ENCODE measurements at places on chromosomes 7 and 10. TPM values are rescaled to one million over a fixed set of nuclear protein-coding genes. Genes with fewer than 3 reads are reported as not detected.

DNA sequence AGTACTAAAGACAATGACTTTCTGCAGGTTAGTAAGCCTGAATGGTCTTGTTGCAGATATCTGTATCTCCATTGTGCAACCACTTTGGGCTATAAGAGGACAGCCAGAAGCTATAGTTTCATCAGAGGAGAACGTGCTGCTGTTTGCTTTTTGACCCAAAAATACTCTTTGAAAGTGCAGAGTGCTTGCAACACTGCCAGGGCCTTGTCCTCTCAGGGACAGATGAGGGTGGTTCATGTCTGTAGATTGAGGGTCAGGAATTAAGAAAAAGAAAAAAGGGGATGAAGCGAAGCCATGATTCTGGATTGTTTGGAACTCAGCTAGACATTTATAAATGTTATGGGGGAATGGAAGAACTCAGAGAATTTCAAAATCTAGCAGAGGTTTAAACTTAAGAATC, 212.5 kb downstream of the SEC23IP start:
- H3K36me3 ChIP-seq, result no peaks in the 10 kb centered on the region
- H3K27me3 ChIP-seq, result peaks cover 13% of the 10 kb centered on the region
- no peaks in the 10 kb centered on the region for H3K4me1 ChIP-seq
- no peak overlapping the region for H3K27ac ChIP-seq
- no peak overlapping the region for H3K4me3 ChIP-seq

GRCh38 chr10:14309593-14309992, 21.1 kb downstream of the FRMD4A start:
- DNase-seq, result no peak
- H3K36me3 ChIP-seq, result no peaks in the 10 kb centered on the region
- no peak overlapping the region for H3K4me3 ChIP-seq
- no peaks in the 10 kb centered on the region for H3K4me1 ChIP-seq
- peaks cover 23% of the 10 kb centered on the region for H3K27me3 ChIP-seq

- H3K27me3 ChIP-seq, result no peaks in the 10 kb centered on the region
- DNase-seq, result peak; percentile 11
- no peaks in the 10 kb centered on the region for H3K4me1 ChIP-seq
- no peaks in the 10 kb centered on the region for H3K36me3 ChIP-seq
- H3K27ac ChIP-seq, result no peak overlapping the region
Measured at GRCh38 chr7:83655951-83656556, 7.1 kb upstream of the SEMA3E start.

- H3K4me3 ChIP-seq, result no peak overlapping the region
- H3K27ac ChIP-seq, result no peak overlapping the region
- no peaks in the 10 kb centered on the region for H3K36me3 ChIP-seq
- H3K27me3 ChIP-seq, result peaks cover 12% of the 10 kb centered on the region
- DNase-seq, result no peak
Measured at GRCh38 chr7:123864012-123864411, 19.0 kb downstream of the HYAL4 start.

The CAV2 gene
- total RNA-seq, result not detected

The CPA2 gene
- total RNA-seq, result not detected

Measured in activated CD4-positive, alpha-beta T cell treated with anti-CD3 and anti-CD28 coated beads for 36 hours (primary cell).